Fibroblast of lung (primary cell): ENCODE measurements at places on chromosomes 1 and 21. TPM values are rescaled to one million over a fixed set of nuclear protein-coding genes. Genes with fewer than 3 reads are reported as not detected.

The ADAMTS1 gene
- 186 and 199 TPM in 2 replicates for total RNA-seq

The SPOCD1 gene
- total RNA-seq = 30.3 and 47.2 TPM in 2 replicates

The PLPPR4 gene
- 1.3 and 7.1 TPM in 2 replicates for total RNA-seq

DNA sequence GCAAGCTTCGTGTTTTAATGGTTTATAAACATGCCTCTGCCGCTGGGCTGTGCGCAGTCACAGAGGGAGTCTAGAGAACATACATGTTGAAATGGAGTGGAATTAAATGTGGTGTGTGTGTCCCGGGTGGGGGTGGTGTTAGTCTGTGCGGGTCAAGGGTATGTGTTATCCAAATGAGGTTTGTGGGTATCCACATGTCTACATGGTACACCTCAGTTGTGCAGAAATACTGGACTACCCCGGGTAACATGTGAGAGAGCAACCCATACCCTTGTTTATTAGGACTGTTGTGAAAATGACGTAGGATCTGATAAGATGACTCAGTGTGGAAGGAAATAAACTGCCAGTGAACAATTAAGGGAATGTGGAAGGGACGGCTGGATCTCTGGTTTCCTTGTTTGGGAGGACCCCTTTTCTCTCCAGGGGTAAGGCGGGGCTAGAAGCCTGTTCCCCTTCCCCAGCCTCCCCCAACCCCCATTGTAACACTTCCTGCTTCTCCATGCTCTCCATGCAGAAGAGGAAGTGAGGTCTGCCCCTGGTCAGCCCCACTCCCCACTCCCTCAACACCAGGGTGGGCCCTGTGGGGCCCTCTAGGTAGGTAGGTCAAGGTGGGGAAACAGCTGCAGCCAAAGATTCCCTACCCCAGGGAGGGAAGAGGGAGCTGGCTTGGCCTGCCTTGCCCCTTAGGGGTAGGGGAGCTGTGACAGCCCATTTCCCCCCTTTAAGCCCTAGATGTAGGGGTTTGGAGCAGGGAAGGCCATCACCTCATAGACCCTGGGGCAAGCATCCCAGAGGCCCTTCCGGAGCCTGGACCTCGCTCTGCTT, 690 bp downstream of the EPS8L3 start:
- peak; percentile 84 for DNase-seq

- DNase-seq = peak; percentile 42
Measured at GRCh38 chr1:10471411-10472219, 714 bp downstream of the DFFA start.

GRCh38 chr1:226157761-226158316, 28.7 kb downstream of the ACBD3 start:
- DNase-seq = peak; percentile 10

DNA sequence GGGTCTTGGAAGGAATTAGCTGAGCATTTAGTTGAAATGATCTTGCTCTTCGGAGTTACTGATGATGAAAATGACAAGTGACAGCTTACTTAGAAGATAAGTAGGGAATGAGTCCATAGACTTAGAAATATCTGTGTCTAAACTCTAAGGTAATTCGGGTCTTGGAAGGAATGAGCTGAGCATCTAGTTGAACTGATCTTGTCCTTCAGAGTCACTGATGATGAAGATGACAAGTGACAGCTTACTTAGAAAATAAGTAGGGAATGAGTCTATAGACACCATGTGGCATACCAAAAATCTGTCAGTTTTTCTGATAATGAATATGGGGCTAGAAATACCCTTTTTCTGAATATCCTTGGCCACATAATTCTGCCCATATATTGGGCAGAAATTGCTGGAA, 14.7 kb downstream of the CTTNBP2NL start:
- DNase-seq = no peak

DNA sequence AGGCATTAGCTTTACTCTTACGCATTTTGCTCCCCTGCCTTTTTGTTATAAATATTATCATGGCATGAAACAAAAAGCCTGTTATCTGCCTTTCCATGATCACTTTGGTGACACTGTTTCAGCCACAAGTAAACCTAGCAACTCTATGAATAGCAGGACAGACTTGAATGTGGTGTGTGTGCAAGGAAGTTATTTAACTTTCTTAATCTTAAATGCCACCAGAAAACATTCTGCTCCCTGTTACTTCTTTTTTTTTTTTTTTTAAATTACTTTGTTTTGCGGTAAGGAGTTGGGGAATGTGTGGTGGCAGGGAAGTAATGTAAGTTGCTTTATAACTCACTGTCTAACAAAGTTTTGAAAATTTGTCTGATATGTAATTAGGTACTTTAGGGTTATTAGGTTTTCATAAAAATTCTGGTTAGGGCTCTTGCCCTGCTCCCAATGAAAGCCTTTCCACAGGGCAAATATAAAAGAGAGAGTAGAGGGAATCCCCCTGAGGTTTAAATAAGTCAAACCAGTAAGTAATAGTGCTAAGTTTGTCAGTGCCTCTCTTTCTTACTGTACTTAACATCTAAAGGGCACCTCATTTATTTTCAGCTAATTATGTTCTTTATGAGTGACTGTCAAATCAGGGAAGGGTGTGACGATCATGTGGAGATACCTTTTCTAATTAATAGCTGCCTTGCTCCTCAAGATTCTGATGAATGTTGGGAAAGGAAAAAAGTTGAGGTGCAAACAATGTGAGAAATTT, 39.5 kb downstream of the RASAL2 start:
- DNase-seq = no peak

GRCh38 chr1:91731815-91732214, 154.1 kb downstream of the TGFBR3 start:
- DNase-seq = no peak

DNA sequence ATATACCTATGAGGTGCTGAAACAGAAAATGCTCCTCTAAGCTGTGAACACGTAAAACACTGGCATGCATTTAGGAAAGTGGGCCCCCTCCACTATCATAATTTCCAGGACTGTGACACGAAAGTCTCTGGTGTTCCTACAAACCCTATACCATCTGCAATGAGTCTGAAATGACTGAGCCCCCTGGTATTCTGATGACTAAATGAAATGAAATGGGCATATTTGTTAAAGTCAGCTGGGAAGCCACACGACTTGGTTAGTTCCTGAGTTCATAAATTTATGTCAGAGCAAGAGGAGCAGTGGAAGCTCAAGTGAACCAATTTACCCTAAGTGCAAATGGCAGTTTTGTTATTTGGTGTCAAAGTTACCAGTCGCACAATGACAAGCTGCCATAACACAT, 182.3 kb downstream of the KCTD3 start:
- DNase-seq = peak; percentile 59

DNA sequence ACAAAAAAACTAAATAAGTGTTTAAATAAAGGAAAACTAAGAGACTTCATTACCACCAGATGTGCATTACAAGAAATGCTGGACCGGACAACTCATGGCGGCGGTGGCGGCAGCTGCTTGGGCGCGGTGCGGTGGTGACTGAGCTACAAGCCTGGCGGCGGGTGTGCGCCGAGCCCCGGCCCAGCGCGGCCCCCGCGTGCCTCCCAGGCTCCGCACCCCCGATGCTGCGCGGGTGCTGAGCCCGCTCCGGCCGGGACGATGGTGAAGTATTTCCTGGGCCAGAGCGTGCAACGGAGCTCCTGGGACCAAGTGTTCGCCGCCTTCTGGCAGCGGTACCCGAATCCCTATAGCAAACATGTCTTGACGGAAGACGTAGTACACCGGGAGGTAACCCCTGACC, 52.2 kb upstream of the RCOR3 start:
- no peak for DNase-seq

- peak; percentile 35 for DNase-seq
Measured at GRCh38 chr1:202135221-202135721, 9.3 kb downstream of the ARL8A start.

GRCh38 chr1:150386592-150386991, 22.6 kb downstream of the RPRD2 start:
- DNase-seq = no peak

- no peak for DNase-seq
Measured at GRCh38 chr1:67332653-67333529, 25.2 kb downstream of the IL12RB2 start.

DNA sequence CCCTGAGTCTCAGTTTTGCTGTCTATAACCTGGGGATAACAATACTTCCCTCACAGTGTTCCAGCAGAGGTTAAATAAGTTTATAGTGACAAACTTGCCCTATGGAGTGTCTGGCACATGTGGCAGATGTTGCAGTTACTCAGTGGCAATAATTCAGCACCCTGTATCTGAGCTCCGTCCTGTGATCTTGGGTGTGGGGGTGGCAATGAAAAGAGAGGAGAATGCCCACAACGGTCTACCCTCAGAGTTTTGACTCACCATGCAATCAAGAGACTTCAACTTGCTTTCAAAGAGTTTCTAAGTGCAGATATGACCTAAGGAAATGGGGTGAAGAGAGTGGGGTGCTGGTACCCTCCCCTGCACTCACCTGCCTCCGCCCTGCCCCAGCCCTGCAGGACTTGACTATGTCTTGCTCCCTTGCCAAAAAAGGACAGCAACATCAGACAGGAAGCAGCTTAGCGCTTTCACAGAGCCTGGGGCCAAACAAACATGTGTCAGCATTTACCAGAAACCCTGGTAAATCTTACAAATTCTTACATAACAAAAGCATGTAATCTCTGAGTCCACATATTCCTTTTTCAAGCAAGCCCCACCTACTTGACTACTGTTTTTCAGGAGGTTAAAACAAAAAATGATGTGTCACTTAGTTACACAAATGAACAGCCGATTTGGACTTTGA, 185.1 kb upstream of the CAMK1G start:
- DNase-seq = peak; percentile 78

DNA sequence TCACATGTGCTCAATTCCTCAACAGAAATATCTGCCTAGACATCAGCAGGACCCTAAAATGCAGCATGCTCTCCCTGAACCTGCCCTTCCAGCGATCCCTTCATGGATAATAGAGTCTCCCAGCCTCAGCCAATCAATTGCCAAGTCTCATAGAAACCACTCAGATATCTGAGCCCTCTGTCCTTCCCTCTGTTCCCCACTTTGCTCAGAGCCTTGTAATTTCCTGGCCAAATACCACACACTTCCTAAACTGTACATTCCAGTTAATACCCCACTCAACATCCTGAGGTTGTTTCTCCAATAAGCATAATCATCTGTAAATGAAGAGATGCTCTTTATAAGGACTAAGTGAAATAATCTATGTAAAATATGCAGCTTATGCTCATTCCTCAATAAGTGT, 59.3 kb upstream of the PTGFRN start:
- no peak for DNase-seq

DNA sequence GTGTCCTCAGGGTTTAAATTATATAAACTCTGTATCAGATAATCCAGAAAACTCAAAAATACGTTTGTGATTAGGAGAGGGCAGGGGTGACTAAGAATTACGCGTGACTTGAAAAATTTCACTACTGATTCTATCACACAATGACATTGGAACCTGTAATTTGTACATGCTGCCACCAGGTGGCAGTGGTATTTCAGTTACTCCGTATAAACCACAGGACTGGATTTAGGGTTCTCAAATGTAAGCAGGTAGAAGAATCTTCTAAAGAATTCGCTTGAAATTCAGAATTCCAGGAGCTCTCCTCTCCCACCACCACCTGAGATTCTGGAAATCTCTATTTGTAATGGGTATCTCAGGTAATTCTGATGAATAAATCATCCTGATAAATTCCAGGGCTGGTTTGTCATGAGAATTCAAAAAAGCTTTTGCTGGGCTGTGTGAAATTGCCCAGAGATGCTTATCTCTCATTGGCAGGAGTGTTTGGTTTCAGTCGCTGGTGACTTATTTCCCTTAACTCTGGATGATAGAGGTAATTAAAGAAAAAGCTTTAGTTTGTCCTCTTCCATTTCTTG, 1.7 kb upstream of the KRTAP7-1 start:
- no peak for DNase-seq

DNA sequence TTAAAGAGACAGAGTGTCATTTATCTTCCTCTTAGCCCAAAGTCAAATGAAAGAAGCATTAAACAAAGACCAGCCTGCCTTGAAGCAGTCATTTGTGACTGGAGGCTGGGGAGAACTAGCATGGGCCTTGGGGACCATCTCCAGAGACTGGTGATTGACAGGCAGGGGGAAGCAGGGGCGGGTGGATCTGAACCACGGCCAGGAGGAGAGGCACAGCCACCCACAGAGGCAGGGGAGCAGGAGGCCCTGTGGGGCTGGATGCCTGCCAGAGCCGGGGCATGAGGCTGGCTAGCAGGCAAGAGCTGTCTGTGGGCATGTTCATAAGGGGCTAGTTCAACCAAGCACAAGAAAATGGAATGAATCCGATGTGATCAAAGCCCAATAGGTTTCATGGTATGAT, 73.9 kb downstream of the PLXNA2 start:
- DNase-seq = no peak

- DNase-seq = peak; percentile 51
Measured at GRCh38 chr1:193143285-193143684, 21.5 kb downstream of the CDC73 start.

DNA sequence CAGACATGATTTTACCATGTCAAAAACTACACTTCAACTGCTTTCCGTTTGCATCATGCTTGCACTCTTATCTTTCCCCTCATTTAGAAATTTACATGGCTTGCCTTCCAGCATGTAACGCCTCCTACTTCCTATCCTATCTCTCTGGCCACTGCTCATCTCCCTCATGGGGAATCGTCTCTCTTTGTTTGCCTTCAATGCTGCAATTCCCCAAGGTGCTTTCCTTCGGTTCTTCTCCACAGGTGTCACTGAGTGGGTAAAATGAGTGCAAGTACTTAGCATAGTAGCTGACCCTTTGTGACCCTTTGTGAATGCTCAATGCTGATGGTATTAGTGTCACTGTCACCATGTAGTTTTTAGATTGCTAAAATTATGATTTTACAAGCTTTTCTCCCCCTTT, 63.1 kb downstream of the APP start:
- no peak for DNase-seq
